ENCODE measurements at places on chromosomes 4 and X.

DNA sequence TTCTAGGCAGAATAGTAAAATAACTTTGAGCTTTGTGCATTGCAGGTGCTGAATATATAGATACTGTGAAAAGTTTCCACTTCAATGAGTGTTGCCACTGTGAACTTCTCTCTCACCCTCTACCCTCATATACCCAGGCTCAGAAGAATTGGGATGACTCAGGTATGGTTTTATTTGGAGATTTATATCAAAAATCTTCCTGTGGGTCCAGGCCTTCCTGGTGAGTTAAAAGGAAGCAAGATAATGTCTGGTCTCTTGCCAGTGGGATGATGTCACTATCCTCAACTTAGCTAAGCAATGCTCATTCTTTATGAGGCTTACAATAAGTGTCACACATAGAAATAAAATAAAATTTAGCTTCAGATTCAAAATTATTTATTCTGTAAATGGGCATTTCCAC is 153.3 kb upstream of the TENT5D start:
- DNase-seq = no peak

GRCh38 chr4:84498935-84499623 is at the start of gene NKX6-1:
NKX6-1 (minus strand) TSS chr4:84499292; CDS start chr4:84498228, 1,064 bp downstream.
- no peak for DNase-seq

DNA sequence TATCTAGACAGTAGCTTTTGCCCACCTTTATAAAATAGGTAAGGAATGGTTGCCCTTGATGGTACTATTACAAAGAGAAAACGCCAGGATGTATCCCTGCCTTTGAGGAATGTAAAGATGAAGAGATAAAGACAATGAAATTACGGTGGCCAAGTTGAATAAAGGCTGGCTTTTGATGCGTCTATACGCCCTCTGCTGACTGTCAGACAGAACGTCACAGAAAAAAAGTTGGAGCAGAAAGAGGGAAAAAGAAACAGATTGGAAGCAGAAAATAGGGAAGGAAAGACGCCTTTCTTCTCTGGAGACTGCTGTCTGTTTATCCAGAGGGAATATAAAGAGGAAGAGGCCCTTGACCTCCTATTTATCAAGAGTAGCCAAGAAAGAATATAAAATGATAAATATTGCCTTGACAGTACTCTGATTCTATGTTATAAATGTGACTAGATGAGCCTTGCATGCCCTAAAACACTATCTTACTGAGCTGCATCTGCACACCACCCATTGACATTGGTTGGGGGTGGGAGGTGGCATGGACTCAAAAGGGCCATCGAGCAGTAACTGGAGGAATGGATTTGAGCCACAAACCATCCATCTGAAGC is 30.6 kb downstream of the PCDH19 start:
- DNase-seq = no peak

- DNase-seq = no peak
These were observed 111.2 kb downstream of the GLRA3 start for GRCh38 chr4:174717828-174718227.

GRCh38 chr4:121519236-121519838 is 138.5 kb upstream of the QRFPR start:
- no peak for DNase-seq

GRCh38 chr4:79764120-79764519 is 308.9 kb downstream of the ANTXR2 start:
- no peak for DNase-seq

- DNase-seq = no peak
These were observed 153.7 kb downstream of the AWAT2 start for GRCh38 chrX:69896046-69896445.

DNA sequence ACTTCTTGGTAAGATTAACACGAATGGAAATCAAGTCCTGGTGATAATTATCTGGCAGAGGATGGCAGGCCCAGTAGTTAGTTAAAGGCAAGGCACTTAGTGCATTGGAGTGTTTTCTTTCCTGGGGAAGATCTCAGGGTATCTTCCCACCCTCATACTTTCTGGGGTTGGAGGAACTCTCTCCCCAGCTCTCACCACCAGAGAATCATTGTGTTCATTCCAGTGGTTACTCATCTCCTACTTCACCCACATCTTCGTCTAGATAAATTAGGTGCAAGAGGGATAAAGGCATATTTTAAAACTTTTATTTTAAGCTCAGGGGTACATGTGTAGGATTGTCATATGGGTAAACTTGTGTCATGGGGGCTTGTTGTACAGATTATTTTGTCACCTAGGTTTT is 67.5 kb upstream of the SH3RF1 start:
- DNase-seq = no peak

DNA sequence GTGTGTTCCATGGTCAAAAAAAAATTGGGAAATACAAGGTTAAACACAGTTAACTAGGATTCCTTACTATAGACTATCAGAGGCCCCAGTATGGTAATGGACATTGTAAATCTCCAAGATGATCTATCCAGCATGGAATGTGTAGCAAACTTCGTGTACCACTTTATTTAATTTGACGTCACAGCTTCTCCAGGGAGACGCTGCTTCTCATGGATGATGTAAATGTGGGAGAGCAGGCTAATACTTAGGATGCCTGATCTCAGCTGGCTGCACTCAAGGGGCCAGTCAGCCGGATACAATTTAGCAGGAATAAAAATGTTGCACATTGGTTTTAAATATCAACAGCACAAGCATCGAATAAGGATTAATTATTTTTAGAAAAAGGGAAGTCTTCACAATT is 111.7 kb upstream of the HPF1 start:
- no peak for DNase-seq

DNA sequence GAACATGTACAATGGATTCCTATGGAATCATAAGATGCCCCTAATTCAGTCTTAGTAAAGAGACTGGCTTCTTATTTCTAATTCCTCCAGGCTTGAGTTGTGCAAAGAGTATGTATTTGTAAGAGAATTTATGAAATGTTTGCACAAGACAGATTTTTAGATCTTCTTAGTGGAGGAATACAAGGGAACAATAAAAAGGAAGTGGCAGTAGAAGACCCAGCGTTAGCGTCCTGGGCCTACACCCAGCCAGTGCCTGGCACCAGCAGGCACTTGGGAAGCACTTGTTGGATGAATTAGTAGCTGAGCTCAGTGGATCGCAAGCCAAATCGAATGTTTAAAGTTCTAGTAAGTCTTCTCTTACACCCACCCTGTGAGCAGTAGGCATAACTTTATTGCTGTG is 157.4 kb downstream of the PTTG2 start:
- DNase-seq = no peak

GRCh38 chr4:73653695-73654106 is 33.5 kb upstream of the RASSF6 start:
- DNase-seq = no peak

GRCh38 chr4:1851575-1852410 is 4.2 kb downstream of the LETM1 start:
- DNase-seq = no peak

GRCh38 chr4:20042769-20043168 is 208.9 kb upstream of the SLIT2 start:
- no peak for DNase-seq

- no peak for DNase-seq
These were observed 178.6 kb downstream of the TENM3 start for GRCh38 chr4:182421753-182422152.

GRCh38 chr4:152229782-152230289 is 306.1 kb downstream of the FBXW7 start:
- DNase-seq = no peak

- no peak for DNase-seq
These were observed 27.3 kb upstream of the XAGE2 start for GRCh38 chrX:52341493-52341892.

DNA sequence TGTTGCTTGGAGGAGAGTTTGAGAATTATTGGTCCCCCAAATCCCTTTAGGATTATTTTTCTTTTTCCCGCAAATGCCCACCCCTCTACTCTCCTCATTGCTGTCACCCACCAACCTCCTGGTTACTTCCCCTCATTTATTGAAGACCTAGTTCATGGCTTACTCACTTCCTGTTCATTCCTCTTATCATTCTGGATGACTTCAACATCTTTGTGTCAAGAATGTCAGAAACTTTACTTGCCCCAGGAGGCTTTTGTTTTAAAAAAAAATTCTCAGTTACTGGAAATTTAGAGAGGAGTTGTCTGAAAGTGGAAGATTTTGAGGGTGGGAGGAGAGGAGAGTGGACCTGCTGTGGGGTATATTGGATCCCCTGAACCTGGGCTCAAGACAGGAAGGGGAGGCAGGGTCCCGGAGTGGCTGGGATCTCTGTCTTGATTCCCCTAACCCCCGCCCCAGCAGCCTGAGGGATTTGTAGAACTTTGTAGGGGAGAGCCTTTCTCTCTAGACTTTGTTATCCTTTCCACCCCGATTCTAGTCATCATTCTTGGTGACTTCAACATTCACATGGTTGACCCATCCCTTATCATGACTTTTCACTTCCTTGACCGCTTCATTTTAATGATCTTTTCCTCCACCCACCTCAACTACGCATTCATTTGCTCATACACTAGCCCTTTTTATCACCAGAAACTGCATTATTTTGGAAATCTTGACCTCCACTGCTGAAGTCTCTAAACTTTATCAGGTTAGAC is 69.9 kb upstream of the ESX1 start:
- no peak for DNase-seq

DNA sequence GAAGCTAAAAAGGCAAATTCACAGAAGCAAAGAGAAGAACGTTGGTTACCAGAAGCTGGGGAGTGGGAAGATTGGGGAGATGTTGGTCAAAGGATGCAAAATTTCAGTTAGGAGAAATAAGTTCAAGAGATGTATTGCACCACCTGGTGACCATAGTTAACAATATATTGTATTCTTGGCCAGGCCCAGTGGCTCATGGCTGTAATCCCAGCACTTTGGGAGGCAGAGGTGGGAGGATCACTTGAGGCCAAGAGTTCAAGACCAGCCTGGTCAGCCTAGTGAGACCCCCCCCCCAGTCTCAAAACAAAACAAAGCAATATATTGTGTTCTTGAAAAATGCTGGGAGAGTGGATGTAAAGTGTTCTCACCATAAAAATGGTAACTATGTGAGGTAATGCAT is 67.9 kb downstream of the TAB3 start:
- DNase-seq = no peak

- no peak for DNase-seq
These were observed 155.2 kb upstream of the GALNT7 start for GRCh38 chr4:173013232-173013930.

DNA sequence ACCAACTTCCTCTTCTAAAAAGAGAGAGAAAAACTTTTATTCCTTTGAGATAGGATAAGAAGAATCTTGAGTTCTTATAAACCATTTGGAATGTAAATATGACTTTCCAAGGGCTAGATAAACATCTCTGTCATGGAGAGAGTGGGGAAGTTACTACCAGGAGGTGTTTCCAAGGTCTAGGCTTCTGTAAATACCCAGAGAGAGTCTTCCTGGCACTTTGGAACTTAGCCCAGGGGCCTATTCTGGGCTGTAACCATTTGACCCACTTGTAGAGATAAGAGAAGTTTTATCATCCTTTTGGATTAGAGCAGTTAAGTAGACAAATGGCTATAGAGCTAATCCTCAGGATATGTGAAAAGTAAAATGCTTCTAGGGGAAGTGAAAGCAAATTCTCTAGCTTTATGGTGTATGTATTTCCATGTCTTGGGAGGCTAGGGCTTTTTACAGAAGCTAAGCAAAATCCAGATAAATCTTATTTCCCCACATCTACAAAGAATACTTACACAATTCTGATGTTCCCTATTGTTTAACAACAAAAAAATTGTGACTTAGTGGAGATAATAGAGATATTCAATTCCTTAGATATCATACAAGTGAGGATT is 51.1 kb downstream of the MCUB start:
- no peak for DNase-seq

DNA sequence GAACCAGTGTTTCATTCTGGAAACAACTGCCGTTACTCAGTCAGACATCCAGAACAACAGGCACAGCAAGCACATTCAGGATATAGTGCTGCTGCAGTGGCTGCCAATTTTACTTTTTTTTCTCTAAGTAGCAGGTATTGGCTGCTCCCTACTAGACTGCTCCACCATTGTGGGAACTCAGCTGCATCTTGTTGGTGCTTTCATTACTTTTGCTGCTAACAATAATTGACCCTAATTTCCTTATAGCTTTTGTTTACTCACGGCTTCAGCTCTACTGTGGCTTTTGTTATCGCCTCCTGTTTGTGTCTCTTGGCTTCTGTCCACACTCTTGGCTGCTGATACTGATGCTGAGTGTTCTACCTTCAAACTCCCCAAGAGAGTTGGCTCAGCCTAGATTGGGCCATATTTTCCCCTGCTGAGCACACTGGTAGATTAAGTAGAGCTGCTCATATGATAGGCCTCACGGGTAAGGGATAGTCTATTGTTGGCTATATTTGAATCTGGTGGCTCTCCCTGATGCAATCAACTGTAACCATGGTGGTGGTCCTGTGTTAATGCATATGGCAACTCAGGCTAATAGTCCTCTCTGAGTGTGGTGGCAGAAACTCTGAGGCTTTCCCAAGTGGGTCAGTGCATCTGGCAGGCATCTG is 44.5 kb upstream of the IL2 start:
- no peak for DNase-seq

GRCh38 chr4:14165222-14165920 is 537.8 kb upstream of the BOD1L1 start:
- no peak for DNase-seq

- no peak for DNase-seq
These were observed 71.2 kb downstream of the SLC10A7 start for GRCh38 chr4:146450524-146450923.
